Activated naive CD4-positive, alpha-beta T cell treated with anti-CD3 and anti-CD28 coated beads, Interleukin-2, amount 10 ng/mL, durations not matched to agents 7 days and 5 days (primary cell): ENCODE measurements at places on chromosomes 11 and 22.

DNA sequence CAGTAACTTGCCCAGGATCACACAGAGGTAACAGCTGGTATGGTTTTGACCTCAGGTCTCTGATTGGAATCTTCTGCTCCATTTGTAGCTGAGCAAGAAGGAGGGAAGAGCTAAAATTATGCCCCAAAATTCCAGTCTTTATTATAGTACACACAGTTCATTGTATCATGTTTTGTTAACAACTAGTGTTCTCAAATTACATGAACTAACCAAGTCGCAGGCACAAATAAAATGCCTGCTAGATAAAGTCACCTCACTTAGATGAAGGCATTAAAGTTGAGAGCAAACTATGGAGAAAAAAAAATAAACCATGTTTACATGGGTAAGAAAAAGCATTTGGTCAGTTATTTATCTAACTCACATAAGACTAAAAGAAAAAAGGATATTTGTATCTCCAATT lies 58.8 kb downstream of the PDGFD start:
- no peak overlapping the region for H3K27ac ChIP-seq
- H3K4me1 ChIP-seq = no peaks in the 10 kb centered on the region
- no peaks in the 10 kb centered on the region for H3K27me3 ChIP-seq

DNA sequence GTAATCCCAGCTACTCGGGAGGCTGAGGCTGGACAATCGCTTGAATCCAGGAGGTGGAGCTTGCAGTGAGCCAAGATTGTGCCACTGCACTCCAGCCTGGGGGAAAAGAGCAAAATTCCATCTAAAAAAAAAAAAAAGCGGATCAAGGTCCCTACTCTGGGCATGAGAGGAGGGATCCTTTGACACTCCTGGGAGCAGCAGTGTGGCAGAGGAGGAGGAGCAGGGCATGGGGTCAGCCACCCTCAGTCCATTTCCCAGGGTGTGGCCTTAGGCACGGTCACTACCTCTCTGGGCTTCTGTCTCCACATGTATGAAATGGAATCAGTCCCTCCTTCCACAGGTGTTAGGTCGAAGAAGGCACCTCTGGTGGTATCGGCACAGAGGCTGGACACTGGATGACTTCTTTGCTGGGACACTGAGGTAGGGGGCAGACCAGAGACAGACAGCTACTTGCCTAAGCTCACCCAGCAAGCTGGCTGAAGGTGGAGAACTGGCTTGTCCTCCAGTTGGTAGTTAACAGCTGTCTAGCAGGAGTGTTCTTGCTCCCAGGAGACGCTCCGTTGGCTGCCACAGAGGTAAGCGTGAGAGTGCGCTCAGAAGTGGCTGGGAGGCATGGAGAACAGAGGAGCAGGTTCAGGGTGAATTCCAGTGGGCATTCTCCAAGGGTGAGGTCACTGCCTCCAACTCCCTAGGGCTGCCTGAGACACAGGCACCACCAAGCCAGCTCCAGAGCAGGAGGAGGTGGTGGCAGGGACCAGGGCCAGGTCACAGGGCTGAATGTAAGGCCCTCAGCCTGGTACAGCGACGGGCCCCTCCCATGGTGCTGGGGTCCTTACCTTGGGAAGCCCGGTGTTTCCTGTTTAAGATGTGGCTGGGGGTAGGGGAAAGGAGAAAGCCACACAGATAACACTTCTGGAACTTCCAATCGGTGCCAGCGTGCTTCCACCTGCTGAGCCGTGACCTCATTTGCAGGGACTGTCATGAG lies 19.5 kb downstream of the TXN2 start:
- H3K27me3 ChIP-seq = peaks cover 4% of the 10 kb centered on the region
- H3K4me1 ChIP-seq = peaks cover 27% of the 10 kb centered on the region
- no peak overlapping the region for H3K27ac ChIP-seq
- H3K36me3 ChIP-seq = peaks cover 5% of the 10 kb centered on the region
- H3K4me3 ChIP-seq = no peak overlapping the region
- DNase-seq = no peak

- H3K4me1 ChIP-seq = no peaks in the 10 kb centered on the region
- no peaks in the 10 kb centered on the region for H3K36me3 ChIP-seq
- no peak overlapping the region for H3K4me3 ChIP-seq
- no peak for DNase-seq
- H3K27ac ChIP-seq = no peak overlapping the region
These were observed 566.2 kb downstream of the MIAT start for GRCh38 chr22:27223317-27224177.

DNA sequence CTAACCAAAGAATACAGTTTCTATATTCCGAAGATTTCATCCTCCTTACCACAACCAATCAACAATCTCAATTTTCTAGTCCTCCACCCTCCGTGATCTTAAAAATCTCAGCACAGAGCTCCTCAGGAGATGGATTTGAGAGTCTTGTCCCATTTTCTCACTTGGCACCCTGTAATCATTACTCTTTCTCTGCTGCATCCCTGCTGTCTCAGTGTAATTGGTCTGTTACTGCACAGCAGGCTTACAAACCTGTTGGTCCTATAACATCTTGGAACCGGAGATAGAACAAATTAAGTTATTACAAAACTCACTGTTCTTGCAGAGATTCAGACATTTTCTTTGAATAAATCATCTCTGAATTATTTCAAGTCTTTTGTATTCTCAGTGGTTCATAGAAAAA lies 1227.2 kb downstream of the JRKL start:
- H3K27me3 ChIP-seq = no peaks in the 10 kb centered on the region
- no peaks in the 10 kb centered on the region for H3K36me3 ChIP-seq
- DNase-seq = no peak
- H3K27ac ChIP-seq = no peak overlapping the region
- H3K4me3 ChIP-seq = no peak overlapping the region
- no peaks in the 10 kb centered on the region for H3K4me1 ChIP-seq

DNA sequence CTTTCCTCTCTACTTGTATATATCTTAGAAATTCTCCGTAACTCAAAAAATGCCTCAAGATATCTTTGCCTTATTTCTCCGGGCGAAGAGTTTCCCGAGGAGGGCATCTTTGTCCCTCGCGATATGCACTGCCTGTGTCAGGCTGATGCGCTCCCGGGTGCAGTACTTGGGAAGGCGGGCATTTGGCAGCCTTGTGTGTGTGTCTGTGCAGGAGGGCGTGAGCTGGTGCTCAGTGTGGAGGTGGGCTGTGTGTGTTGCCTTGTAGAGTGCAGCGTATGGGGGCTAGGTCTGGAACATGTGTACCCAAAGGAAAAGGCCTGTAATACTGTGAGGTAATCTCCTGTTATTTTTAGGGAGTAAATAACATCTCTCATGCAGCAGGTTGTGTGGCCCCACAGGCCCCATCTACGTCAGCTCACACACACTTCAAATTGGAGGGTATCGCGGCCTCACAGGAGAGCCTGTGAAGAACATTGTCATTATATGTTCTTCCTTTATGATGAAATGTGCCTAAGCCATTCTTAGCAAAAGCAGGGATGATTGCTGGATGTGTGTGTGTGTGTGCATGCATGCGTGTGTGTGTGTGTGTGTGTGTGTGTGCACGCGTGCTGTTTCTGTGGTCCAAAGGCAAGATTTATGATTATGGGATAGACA lies 77.5 kb downstream of the KCNJ1 start:
- no peak overlapping the region for H3K4me3 ChIP-seq
- no peak for DNase-seq
- H3K27ac ChIP-seq = peak overlapping the region; percentile 2
- peaks cover 72% of the 10 kb centered on the region for H3K36me3 ChIP-seq
- peaks cover 6% of the 10 kb centered on the region for H3K4me1 ChIP-seq
- H3K27me3 ChIP-seq = no peaks in the 10 kb centered on the region

DNA sequence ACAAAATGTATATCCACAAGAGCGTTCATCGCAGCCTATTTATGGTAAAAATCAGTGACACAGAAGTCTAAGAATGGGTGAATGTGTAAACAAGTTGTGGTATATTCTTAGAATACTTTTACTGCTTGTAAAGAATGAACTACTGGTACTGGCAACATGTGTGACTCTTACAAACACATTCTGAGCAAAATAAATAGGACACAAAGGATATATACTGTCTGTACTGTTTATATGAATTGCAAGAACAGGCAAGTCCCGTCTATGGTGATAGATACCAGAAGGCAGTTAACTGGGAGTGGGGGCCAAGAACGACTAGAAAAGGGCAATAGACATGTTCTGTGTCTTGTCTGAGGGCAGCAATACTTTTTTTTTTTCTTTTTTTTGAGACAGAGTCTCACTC lies 112.6 kb downstream of the TBC1D22A start:
- peaks cover 2% of the 10 kb centered on the region for H3K4me1 ChIP-seq
- peaks cover 31% of the 10 kb centered on the region for H3K36me3 ChIP-seq
- DNase-seq = no peak
- peak overlapping the region; percentile 16 for H3K27ac ChIP-seq

DNA sequence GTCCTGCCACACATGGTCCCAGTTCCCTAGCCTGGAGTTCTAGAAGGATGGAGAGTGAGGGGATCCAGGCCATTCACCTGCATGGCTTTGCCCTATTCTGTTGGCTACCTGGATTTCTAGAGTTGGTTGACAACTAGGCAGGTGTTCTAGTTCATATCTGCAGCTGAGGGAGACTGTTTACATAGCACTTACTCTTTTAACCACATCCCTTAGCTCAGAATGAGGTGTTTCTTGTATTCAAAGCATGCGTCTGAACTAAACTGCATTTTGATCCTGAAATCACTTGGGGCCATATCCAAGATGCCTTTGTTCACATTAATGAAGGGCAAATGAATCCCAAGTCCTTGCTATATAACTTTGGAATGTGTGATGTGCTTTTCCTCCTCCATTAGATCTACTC lies 60.9 kb downstream of the SYT13 start:
- H3K4me3 ChIP-seq = no peak overlapping the region
- DNase-seq = no peak
- H3K4me1 ChIP-seq = no peaks in the 10 kb centered on the region
- no peak overlapping the region for H3K27ac ChIP-seq
- peaks cover 3% of the 10 kb centered on the region for H3K27me3 ChIP-seq
- H3K36me3 ChIP-seq = no peaks in the 10 kb centered on the region

GRCh38 chr11:9057888-9058287 lies 33.5 kb downstream of the SCUBE2 start:
- H3K27me3 ChIP-seq = peaks cover 18% of the 10 kb centered on the region
- H3K4me1 ChIP-seq = peaks cover 13% of the 10 kb centered on the region
- no peak overlapping the region for H3K4me3 ChIP-seq
- H3K36me3 ChIP-seq = no peaks in the 10 kb centered on the region

DNA sequence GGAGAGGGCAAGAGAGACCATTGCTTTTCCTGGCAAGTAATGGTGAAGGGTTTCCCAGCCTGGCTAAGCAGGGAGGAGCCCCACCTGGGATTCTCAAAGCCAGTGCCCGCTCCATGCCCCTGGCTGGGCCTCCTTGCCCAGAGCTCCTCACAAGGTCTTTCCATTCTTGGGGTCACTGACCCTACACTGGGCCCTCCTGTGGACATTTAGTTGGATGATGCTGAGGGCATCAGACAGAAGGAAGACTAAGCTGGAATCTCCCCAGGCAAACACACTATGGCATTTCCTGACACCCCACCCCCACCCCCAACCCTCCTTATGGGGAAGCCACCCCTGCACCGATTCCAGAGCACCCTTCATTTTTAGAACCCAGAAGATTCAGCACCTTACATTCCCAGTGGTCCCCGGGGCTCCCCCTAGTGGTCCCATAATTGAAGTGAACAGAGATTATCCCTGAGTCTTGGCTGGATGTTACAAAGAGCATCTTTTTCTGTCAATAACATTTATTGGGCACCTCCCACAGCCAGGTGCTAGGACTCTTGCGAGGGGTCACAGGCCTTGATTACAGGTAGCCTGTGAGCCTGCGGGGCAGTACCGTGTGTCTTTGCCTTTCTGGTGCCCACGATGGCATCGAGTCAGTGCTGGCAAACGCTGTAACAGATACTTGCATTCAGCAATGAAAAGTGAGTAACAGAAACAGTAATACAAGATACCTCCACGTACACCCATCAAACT lies 548.5 kb downstream of the BUD13 start:
- H3K4me3 ChIP-seq = no peak overlapping the region
- no peaks in the 10 kb centered on the region for H3K27me3 ChIP-seq
- no peaks in the 10 kb centered on the region for H3K4me1 ChIP-seq

- no peak overlapping the region for H3K27ac ChIP-seq
- H3K36me3 ChIP-seq = no peaks in the 10 kb centered on the region
- no peaks in the 10 kb centered on the region for H3K27me3 ChIP-seq
- no peak for DNase-seq
These were observed 322.2 kb upstream of the DDI1 start for GRCh38 chr11:103714246-103714645.

DNA sequence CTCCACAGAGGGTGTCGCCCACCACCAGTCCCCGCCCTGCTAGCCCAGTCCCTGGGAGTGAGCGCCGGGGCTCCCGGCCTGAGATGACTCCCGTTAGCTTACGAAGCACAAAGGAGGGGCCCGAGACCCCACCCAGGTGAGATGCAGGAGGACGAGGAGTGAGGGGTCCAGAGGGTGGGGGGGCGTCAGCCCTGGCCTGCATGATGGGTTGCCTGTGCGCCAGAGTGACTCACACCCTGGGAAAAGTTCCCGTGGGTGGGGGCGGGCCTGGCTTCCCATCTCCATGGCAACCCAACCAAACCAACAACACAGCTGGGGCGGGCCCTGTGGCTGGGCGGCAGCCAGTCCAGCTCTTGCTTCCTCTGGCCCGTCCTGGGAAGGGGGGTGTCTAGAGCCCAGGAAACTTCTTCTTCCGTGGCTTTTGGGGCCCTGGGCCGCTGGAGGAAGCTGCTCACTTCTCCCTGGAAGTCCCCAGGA lies 4.5 kb downstream of the GAS2L1 start:
- no peak overlapping the region for H3K27ac ChIP-seq
- H3K4me1 ChIP-seq = peaks cover 67% of the 10 kb centered on the region
- peak; percentile 70 for DNase-seq
- no peak overlapping the region for H3K4me3 ChIP-seq
- peaks cover 83% of the 10 kb centered on the region for H3K27me3 ChIP-seq
- H3K36me3 ChIP-seq = no peaks in the 10 kb centered on the region

- no peak for DNase-seq
- no peak overlapping the region for H3K4me3 ChIP-seq
- no peaks in the 10 kb centered on the region for H3K27me3 ChIP-seq
- H3K27ac ChIP-seq = no peak overlapping the region
- H3K36me3 ChIP-seq = peaks cover 52% of the 10 kb centered on the region
- peaks cover 5% of the 10 kb centered on the region for H3K4me1 ChIP-seq
These were observed 12.2 kb downstream of the RCOR2 start for GRCh38 chr11:63904743-63905142.

DNA sequence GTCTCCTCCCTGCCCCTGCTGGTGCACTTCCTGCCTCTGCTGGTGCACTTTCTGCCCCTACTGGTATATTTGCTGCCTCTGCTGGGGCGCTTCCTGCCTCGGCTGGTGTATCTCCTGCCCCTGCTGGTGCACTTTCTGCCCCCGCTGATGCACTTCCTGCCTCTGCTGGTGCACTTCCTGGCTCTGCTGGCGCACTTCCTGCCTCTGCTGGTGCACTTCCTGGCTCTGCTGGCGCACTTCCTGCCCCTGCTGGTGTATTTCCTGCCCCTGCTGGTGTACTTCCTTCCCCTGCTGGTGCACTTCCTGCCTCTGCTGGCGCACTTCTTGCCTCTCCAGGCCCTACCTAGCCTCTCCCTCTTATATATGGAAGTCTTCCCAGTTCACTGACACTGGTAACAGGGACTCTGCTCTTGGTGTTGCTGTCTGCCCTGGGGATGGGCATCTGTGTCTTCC lies 10.1 kb downstream of the MTFP1 start:
- H3K27ac ChIP-seq = peak overlapping the region; percentile 90
- H3K36me3 ChIP-seq = peaks cover 17% of the 10 kb centered on the region
- peak overlapping the region; percentile 67 for H3K4me3 ChIP-seq
- peaks cover 32% of the 10 kb centered on the region for H3K27me3 ChIP-seq
- DNase-seq = peak; percentile 86
- H3K4me1 ChIP-seq = peaks cover 23% of the 10 kb centered on the region

- H3K4me3 ChIP-seq = no peak overlapping the region
- H3K4me1 ChIP-seq = peaks cover 22% of the 10 kb centered on the region
- DNase-seq = no peak
- H3K36me3 ChIP-seq = peaks cover 61% of the 10 kb centered on the region
- no peak overlapping the region for H3K27ac ChIP-seq
These were observed 51.3 kb upstream of the SCUBE2 start for GRCh38 chr11:9142732-9143131.
